ENCODE measurements at places on chromosomes 11 and 22. TPM values are rescaled to one million over a fixed set of nuclear protein-coding genes. Genes with fewer than 3 reads are reported as not detected.
A peak's percentile ranks its signal among the peaks of the same experiment; 100 is the strongest.

GRCh38 chr11:128985880-128986279, 43.2 kb upstream of the TP53AIP1 start:
- no peak for DNase-seq

- DNase-seq = no peak
These were observed 16.0 kb upstream of the PICK1 start for GRCh38 chr22:38040953-38041759.

DNA sequence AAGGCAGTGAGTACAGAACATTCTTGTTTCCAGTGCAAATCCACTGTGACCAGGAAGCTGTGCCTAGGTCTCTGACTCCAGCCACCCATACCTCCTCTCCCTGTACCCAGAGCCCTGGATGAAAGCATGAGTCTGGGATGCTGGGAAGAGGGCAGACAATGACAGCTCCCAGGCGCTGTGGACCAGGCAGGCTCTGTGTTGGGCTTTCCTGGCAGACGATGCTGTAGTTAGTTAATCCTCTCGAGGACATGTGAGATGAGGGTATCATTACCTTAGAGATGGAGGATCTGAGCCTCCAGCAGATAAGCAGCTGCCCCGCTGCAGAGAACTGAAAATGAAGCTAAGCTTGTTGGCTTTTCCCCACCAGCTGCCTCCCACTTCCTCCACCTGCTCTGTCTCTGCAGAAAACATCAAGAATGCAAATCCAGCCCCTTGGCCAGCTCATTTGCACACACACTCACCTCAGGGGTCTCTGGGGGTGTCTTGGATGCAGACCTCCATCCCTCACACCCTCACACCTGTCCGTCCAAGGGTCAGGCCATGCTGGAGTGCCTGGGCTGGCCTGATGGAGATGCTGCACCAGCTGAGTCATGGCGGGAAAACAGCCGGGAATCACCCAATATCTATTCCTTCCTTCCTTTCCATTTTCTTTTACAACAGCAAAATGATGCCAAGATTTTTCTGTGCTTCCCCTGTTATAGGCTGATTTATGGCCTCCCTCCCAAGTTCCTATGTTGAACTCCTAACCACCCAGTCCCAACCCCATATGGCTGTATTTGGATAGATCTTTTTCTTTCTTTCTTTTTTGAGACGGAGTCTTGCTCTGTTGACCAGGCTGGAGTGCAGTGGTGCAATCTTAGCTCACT, 94.9 kb upstream of the SEPTIN5 start:
- no peak for DNase-seq

DNA sequence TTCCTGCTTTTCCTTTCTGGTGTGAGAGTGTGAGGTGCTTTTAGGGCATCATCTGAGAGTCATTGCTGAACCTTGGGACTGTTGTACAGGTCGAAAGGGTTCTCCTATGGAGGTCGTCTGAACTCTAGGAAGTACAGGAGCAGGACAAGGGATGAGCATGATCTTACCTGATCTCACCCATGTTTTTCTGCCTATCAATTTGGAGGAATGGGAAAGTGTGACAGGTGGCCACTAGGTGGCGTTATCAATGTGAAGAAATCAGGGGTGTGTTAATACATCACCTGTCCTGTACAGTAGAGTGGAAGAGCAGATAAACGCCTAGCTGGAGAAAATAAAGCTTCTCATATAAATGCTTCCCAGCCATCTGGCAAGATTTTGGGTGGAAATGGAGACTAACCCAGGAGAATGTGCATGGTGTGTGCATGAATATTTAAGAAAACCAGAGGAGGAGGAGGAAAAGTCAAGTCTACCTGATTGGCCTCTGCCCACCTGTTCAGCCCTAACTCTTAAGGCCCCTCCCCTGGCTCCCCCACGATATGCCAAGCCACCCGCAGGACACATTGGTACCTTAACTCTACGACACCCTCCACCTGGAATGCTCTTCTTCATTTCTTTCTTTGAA, 72.0 kb upstream of the NARS2 start:
- peak; percentile 73 for DNase-seq

DNA sequence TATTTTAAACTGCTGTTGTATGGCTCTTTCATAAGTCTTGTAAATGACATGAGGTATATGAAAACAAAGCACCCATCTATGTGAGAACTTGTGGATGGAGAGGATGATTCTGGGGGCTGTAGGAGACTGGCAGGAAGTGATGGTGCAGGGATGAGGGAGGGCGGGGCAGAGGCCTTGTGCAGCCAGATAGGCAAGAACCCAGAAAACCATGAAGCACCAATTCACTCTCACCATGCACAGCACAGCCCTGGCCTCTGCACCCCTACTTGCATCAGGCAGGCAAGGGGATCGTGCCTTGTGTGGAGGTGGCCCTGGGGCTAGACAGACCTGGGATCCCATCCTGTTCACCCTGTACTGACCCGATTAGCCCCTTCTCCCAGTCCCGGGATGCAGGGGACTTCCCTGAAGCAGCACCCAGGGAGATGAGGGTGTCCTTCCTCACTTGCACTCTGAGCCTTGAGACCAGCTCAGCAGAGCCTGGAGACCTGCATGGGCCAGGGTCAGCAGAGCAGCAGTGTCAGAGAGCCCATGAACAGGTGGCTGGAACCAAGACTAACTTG, 85.5 kb downstream of the MORC2 start:
- no peak for DNase-seq

DNA sequence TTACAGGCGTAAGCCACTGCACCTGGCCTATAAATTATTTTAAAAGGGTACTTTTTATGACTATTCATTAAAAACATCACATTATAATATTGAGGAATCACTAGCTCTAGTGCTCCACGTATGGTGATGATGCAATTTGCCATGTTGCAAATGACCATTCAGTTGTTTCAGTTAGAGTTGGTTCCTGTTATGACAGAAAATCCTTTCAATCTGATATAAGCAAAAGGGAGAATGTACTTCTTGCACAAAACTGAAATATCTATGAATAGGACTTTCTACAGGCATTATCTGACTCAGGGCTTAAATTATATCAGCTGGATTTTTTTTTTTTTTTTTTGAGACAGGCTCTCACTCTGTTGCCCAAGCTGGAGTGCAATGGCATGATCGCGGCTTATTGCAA, 45.6 kb upstream of the RRM1 start:
- DNase-seq = no peak

- no peak for DNase-seq
These were observed 61.4 kb upstream of the MTMR2 start for GRCh38 chr11:95985174-95985808.

DNA sequence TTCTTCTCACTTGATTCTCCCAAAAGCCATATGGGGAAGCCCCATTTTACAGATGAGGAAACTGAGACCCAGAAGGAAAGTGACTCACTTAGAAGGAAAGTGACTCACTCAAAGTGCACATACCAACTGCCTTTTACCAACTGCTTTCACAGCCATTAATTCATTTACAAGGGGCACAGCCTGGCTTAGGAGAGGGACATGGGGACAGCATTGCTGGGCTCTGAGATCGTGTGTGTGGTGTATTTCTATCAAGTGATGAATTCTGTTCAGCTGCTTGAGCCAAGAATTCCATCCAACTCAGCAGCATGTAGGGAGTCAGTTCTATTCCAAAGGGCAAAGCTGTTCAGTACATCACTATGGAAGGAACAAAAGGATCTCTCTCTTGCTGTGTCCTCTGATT, 23.5 kb upstream of the PAK1 start:
- DNase-seq = no peak

- no peak for DNase-seq
These were observed 77.9 kb downstream of the PIWIL3 start for GRCh38 chr22:24696551-24697001.

DNA sequence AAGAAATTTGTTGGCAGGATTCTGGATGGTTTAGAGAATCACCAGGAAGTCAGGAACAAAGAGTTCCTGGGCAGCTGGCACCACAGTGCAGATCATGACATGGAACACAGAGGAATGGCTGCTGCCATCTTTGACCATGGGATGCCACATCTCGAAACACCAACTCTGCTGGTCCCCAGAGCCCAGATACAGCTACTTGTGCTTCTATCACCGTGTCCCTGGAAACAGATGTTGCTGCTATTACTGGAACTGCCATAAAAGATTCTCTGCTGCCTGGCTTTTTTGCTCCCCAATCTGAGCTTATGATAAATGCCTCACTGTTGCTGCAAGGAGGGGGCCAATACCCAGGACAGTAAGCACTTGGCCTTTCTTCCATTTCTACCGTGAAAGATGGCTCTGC, 185.2 kb downstream of the CSNK2A3 start:
- DNase-seq = no peak

Gene NNMT
- total RNA-seq = not detected

Gene WBP2NL
- total RNA-seq = 0.43 TPM

Gene CYB5R3
- 64.3 TPM for total RNA-seq

Gene KRTAP5-2
- not detected for total RNA-seq

Data from activated CD8-positive, alpha-beta T cell treated with anti-CD3 and anti-CD28 coated beads for 36 hours (primary cell).